CD4-positive, alpha-beta T cell treated with Interleukin-17A for 1 hour (primary cell): ENCODE measurements at places on chromosomes 2 and 18.
A peak's percentile ranks its signal among the peaks of the same experiment; 100 is the strongest.

GRCh38 chr2:73256618-73256922 is 22.5 kb downstream of the CCT7 start:
- DNase-seq: no peak

DNA sequence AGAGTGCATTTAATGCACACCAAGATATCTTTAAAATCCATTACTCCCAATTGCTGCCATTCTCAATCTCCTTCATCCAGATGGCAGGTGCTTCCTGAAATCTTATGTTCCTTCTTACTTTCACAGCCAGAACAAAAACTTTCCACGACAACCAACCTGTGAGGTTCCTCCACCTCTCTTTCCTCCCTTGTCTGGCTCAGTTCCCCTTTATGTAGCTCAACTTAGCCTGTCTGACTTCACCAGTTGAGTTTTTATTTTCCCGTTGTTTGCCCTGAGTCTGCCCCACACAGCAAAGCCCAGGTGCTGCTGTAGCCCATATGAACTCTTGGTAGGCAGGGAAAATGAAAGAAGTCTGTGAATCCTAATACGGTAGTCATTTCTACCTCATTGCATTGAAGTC is 112.5 kb downstream of the MREG start:
- no peak for DNase-seq

- no peak for DNase-seq
Observed at GRCh38 chr2:230920167-230920566, 4.9 kb downstream of the GPR55 start.

GRCh38 chr2:96859681-96860064 is 1.9 kb upstream of the ANKRD39 start:
- DNase-seq: no peak

- DNase-seq: no peak
Observed at GRCh38 chr2:208609166-208609804, 202.7 kb downstream of the PTH2R start.

DNA sequence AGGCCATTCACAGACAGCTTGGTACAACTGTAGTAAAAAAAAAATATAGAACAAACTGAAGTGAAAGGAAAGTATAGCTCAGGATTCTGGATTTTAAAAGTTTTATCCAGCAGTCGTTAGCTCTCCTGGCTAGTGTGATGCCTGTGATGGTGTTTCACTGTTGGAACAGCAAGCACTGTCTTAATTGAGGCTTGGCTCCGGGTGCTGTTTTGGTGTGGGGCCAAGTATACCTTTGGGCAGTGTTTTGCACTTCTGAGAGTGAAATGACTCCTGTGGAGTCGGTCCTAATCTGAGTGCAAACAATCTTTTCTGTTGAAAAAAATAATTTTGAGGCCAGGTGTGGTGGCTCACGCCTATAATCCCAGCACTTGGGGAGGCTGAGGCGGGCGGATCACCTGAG is 28.7 kb upstream of the RAB1A start:
- DNase-seq: no peak

DNA sequence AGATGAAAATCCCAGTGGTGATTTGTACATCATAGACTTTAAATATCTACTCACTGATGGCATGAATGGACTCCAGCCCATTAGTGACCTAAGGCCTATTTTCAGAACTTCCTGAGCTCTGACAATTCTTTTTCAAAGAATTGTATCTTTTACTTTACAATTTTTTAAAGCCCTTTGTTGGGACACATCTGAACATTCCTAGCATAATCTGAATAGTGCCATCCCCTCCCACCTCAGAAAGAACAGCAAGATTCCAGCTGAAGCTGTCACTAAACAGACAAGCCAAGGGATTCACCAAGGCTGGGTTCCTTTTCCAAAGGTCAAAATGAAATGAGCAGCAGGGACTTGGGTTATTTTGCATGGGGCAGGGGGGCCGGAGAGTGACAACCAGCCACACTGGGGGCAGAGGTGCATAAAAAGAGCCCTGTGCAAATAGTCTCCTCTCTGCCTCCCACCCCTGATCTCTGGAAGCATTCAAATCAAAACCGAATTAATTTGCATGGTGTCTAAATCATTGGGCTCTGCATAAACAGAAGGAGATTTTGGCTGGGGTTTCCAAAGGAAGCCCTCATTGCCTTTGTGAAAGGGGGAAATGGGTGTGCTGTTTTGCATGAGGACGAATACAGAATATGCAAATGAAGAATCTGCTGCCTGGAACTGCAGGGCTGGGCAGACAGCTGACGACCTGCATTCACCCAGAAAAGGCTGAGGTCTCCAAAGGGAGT is 17.2 kb downstream of the EPHA4 start:
- DNase-seq: no peak

GRCh38 chr2:237909801-237910475 is 50.5 kb downstream of the RAMP1 start:
- no peak for DNase-seq

GRCh38 chr2:173866874-173867618 is 98.1 kb downstream of the SP3 start:
- DNase-seq: no peak

- no peak for DNase-seq
Observed at GRCh38 chr2:224694502-224694901, 21.7 kb downstream of the CCDC195 start.

- no peak for DNase-seq
Observed at GRCh38 chr2:97752342-97753334, 39.3 kb downstream of the ZAP70 start.

DNA sequence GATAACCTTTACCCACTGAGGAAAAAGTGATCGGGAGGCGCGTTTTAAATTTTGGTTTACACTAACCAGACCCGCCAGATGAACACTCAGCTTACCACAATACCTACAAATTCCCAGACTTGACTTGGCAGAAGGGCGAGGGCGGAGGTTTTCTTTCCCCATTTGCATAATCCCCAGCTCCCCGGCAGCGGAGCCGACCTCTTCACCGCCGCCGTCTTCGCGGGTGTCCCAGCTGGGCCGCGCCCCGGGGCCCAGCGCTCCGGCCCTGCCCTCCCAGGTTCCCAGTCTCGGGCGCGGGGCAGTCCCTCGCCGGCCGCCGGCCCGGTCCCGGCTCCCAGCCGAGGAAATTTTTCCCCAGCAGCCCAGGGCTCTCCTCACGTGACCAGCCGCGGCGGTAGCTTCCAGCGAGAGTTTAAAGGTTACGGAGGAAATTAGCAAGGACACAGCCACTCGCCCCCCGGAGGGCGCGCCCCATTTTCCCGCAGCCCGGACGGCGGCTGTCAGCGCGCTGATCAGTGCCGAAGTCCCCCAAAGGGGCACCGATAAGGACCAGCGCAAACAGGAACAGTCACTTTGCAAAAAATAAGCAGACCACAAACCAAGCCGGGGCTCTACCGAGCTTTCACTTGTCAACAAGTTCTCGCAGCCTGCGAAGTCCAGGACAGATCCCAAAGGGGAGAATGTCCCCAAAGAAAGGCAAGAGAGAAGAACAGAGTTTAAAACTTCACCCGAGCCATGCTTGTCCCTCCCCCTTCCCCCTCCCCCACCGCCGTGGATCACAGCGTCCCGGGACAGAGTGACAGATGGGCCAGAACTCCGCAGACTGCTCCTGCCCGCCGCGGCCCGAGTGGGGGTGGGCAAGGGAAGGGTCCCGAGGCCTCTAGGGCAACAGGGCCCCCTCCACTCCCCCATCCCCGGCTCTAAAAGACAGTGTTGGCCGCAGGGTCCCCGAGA is 1.3 kb upstream of the PRKCE start:
- peak; percentile 56 for DNase-seq

DNA sequence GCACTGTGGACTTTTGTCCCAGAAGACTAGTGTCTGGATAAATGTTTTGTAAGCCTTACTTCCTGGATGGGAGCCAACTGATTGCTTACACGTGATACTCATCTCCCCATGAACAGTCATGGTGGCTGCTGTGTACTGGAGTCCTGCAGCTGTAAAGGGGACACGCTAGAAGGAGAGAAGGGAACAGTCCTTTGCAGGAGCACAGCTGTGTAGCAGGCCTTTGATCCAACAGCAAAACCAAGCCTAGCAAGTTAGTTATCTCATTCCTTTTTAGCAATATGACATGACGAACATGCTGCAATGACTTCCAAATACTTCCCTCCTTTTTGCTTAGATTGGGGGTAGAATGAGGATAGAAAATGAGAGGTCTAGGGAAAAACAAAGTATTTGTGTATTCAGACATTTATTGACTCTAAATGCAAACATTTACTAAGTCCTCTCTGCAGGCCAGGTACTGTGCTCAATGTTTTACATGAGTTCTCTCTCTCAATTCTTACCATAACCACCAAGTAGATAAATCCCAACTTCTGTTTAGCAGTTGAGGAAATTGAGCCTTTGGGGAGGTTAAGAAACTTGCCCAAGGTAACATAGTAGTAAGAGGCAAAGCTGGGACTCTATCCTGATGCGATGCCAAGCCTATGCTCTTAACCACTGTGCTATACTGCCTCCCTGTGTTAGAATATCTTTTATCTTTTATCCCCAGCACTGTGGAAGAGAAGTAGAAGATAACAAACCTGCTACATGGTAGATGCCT is 55.4 kb upstream of the CD28 start:
- peak; percentile 40 for DNase-seq

GRCh38 chr2:46548103-46548486 is 68.7 kb downstream of the TMEM247 start:
- DNase-seq: peak; percentile 33

DNA sequence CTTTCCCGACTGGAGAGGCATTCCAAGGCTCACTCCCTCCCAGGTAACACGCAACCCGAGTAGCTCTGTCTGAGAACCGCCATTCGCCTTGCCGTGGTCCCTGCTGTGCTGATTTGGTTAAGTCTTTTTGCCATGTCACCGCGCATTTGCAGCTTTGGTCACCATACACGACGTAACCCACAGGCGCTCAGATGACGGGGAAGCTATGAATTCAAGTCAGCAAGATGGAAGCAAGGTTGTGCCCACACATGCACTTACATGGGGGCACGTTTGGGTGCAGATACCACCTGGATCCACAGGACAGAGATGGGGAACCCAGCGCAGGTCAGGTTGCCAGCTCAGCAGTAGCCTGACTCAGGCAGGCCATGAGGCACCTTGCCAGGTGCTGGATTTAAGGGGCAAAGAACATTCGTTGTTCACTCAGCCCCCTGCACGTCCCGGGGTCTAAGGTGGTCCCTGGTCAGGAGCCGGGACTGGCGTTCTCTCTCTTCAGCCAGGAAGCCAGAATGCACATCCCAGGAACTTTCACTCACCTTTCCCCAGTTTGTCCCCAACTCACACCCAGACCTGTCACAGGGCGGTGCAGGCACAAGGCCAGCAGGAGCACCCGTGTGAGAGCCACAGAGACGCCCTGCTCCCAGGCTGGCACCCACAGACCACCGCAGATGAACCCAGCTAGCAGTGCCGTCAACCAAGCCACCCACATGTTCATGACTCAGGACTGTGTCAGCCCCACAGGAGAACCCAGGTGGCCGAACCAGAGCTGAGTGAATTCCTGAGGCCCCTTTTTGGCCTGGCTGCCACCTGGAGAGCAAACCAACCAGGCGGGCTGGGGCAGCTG is 19.9 kb downstream of the SNED1 start:
- no peak for DNase-seq

GRCh38 chr2:101782427-101782792 is 84.9 kb downstream of the MAP4K4 start:
- no peak for DNase-seq

DNA sequence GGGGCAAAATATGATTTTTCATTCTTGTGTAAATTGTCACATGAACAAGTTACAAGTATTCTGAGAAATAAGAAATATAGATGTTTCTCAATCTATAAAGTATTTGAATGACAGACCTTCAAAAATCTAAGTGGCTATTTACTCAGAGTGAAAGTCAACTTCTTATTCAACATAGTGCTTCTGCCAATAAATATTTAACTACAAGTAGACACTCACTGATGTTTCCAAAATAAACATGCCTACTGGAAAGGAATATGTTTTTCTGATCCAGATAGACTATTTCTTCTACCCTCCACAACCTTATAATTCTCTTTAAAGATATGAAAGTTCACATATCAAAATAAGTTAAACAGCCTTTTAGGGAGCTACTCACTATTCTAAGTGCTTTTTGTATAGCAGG is 296.3 kb downstream of the DSC3 start:
- no peak for DNase-seq

DNA sequence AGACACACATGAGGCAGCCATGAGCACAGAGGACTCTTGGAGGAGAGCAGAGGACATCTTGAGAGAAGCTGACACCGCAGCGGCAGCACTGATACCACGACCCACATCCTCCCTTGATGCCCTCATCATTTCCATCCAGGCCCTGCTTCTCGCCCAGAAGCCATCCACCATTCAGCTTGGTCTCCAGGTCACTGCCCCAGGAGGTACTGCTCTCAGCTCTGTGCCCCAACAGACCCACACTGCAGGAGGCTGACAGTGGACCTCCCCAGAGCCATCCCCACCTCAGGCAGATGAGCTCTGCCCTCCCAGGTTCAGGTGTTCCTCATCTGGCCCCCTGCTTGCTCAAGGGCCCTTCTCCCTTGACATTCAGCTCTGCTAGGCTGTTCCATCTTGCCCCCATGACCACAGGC is 74.9 kb downstream of the ACKR3 start:
- no peak for DNase-seq

DNA sequence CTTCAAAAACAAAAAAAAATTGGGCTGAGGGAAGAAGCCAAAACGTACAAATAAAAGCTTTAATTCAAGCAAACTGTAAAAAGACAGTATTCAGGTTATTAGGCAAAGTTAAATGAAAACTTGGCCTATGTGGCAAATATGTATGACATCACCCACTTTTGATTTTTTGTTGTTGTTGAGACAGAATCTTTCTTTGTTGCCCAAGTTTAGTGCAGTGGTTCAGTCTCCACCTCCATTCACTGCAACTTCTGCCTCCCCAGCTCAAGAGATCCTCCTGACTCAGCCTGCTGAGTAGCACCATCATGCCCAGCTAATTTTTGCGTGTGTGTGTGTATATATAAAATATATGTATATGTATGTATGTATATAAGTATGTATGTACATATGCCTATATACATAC is 440.4 kb upstream of the NRXN1 start:
- no peak for DNase-seq

GRCh38 chr2:124323321-124323720 is 298.2 kb downstream of the CNTNAP5 start:
- DNase-seq: no peak

DNA sequence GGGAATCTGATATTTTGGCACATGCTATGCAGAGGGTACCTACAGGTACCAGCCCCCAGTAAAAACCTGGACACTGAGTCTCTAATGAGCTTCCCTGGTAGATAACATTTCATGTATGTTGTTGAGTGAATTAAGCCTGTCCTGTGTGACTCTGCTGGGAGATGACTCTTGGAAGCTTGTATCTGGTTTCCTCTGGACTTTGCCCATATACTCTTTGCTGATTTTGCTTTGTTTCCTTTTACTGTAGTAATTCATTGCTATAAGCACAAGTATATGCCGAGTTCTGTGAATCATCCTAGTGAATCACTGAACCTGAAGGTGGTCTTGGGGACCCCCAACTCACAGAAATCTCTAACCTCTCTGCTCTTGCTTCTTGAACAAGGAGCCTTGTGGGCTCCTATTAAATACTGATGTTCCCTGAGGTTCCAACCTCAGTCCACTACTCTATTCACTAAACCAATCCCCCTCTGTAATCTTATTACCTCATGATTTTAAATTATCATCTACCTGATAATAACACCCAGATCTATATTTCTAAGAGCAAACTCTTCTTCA is 94.3 kb upstream of the WDSUB1 start:
- no peak for DNase-seq

GRCh38 chr2:236566596-236566995 is 3.0 kb upstream of the ACKR3 start:
- DNase-seq: no peak
